ENCODE measurements at places on chromosomes 6 and 20. TPM values are rescaled to one million over a fixed set of nuclear protein-coding genes. Genes with fewer than 3 reads are reported as not detected.
A peak's percentile ranks its signal among the peaks of the same experiment; 100 is the strongest.

Gene MYCT1
- 10.9 TPM for polyA plus RNA-seq

Gene SFT2D1
- 45.8 TPM for polyA plus RNA-seq

Gene DZANK1
- polyA plus RNA-seq = 0.79 TPM

Gene JPH2
- polyA plus RNA-seq = 78.2 TPM

Gene LHFPL5
- not detected for polyA plus RNA-seq

Gene FAM162B
- 3.9 TPM for polyA plus RNA-seq

Gene CRISP1
- not detected for polyA plus RNA-seq

Gene HSPA1L
- polyA plus RNA-seq = 2.0 TPM

Gene DEFB113
- not detected for polyA plus RNA-seq

Gene RAB44
- not detected for polyA plus RNA-seq

DNA sequence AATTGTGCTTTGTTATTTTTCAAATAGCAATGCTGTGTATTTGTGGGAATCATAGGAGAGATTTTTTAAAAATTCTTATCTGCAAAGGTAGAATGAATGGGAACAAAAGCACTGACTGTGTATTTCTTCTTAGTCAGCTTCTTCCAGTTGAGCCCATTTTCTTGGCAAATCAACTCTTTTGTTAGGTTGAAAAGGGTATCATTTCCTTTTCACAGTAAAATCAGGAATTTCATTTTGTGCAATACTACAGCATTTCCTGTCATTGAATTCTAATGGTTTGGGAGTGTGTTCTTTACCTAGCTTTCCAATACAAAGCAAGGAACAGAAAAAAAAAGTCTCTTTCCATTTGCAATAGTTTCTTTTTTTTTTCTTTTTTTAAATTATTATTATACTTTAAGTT is 19.0 kb upstream of the EXOC2 start:
- no peak for DNase-seq

DNA sequence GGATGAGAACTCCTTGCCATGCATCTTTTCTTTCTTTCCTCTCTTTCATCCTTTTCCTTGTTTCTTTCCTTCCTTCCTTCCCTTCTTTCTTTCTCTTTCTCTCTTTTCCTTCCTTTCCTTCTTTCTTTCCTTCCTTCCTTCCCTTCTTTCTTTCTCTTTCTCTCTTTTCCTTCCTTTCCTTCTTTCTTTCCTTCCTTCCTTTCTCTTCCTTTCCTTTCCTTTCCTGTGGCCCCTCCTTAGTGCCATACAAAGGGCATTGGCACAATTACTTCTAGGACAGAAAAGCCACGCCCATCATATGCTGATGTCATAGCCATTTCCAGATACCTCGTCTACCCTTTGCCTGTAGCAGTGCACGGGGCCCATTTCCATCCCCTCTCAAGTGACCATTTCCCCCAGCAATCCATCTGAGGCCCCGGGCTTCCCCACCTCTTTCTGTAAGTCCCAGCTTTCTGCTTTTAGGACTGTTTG is 2.2 kb upstream of the CENPB start:
- DNase-seq = no peak

DNA sequence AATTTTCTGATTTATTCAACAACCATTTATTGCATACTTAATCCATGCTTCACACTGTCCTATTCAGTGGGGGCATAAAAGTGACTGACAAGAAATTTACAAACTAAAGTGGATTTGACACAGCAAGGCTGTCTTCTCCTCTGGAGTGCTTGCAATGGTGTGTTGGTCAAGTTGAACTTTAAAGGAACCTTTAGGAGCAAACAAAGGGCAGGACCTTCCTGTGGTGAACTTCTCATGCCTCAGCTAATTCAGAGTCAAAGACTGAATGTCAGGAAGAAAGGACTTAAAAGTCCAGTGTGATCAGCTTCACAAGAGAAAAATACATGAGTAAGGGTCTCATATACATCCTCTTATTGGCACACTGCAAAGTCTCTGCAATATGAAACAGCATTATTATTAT is 60.8 kb upstream of the TENT5A start:
- DNase-seq = no peak

DNA sequence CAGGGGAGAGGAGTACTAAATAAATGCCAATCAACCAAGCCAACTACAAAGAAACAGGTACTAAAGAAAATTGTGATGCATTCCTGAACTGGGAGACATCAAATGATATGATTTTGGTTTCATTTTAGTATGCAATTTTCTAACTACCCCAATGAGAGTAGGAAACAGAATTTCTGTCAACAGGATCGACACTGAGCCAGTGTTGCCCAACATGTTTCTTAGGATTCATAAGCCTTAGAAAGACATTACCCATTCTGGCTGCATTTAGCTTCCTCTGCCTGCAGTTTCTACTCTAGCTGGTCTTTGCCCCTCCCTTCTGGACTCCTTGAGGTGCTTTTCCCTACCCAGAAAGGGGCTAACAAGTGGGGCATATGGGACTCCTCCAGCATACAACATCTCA is 49.8 kb downstream of the KCTD20 start:
- DNase-seq = no peak

DNA sequence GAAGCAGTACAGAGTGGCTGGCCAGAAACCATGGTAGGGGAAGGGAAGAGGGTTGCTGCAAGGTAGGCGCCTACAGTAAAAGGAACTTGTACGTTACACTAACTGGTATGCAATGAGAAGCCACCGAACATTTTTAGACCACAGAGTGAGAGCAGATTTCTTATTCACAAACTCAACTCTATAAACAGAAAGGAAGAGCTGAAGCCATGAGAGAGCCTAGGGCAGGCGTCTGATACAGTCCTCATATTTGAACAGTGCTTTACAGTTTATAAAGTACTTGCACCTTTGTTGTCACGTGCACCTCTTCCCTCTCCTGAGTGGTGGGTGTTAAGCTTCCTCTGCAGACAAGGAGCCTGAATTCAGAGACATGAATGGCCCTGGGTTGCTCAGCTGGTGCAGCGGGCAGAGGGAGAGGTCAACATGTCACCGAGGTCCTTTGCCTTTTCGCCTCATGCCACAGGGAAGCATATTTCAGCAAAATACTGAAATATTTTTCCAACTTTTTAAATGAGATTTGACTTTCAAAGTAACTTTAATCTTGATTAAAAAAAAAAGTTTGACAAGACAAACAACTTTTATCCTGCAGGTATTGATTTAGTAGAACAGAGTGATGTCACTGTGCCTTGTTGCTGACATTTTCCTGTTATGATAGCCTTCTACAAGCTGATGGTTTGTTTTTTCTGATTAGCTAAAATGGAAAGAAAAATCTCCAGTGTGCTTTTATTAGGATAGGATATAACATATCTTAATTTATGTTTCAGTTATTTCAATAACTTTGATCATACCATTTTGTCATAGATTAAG is 23.8 kb downstream of the UST start:
- no peak for DNase-seq

DNA sequence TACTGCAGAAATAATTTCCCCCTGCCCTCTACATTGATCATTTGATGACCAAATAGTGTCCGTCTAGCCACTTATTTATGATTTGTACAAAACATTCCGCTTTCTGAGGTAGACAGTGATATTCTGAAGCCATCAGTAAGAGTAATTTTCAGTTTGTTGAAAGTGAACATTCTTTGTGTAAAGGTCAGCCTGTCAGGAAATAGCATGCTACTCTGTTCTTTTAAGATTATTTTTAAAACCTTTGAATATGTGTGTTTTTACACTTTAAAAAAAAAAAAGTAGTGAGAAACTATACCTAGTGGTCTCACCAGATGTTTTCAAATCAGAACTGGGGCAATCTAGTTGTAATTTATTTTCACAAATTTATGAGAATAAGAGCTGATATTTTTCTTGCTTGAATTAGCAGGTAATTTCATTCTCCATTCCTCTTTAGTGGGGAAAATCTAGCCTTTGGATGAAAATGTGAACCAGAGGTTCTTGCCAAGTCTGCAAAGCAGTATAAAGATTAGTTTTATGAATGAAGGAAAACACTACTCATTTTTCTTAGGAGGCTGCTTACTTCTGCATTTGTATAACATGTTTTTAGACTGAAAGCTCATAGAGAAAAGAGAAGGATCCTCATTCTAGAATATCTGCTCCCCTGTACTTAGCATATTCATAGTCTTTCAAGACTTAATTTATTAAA is 12.1 kb upstream of the REV3L start:
- DNase-seq = no peak

DNA sequence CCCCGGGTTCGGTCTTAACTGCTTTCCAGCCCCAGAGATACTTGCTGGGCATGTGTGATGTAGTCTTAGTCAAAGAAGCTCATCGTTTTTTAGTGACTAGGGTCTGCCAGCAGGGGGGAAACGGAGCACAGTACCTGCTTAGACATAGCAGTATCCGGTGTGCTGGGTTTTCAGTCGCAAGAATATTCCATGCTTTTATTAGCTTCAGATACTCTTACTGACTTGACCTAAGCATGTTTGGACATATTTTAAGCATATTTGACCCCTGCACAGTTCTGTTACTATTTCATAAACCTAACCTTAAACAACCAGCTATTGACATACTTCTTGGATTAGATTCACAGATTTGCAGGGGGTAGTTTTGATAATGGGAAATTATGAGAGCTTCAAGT is 3.0 kb downstream of the E2F3 start:
- DNase-seq = no peak

DNA sequence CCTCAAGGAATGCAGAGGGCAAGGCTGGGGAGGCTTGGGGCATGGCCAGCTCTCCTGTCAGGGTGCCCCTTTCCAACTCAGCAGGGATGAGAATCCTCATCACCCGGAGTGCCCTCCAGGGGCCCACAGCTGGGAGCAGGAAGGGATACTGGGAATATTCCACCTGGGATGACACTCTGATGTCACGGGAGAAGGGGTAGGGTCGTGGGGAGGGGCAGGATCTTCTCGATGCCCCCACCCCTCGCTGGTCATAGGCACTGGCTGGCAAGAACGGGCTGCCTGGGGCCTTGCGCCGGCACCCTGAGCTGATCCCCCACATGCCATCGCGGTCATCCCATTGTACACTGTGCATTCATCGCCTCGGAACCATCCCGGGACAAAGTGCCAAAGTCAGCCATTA is 10.6 kb upstream of the NXT1 start:
- DNase-seq = peak; percentile 62

DNA sequence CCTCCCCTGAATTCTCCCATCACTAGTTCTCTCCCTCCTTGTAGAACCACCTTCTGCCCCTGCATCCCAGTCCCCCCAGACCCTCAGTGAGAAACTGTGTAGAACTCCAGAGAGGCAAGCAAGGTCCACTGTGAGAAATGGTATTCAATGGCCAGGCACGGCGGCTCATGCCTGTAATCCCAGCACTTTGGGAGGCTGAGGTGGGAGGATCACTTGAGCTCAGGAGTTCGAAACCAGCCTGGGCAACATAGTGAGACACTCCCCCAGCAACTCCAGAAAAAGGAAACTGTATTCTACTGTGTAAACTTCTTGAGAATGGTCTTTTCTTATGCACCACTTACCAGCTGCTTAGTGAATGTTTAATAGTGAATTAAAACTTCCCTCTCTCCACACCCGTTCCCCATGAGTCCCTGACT is 8.2 kb upstream of the CD83 start:
- no peak for DNase-seq

DNA sequence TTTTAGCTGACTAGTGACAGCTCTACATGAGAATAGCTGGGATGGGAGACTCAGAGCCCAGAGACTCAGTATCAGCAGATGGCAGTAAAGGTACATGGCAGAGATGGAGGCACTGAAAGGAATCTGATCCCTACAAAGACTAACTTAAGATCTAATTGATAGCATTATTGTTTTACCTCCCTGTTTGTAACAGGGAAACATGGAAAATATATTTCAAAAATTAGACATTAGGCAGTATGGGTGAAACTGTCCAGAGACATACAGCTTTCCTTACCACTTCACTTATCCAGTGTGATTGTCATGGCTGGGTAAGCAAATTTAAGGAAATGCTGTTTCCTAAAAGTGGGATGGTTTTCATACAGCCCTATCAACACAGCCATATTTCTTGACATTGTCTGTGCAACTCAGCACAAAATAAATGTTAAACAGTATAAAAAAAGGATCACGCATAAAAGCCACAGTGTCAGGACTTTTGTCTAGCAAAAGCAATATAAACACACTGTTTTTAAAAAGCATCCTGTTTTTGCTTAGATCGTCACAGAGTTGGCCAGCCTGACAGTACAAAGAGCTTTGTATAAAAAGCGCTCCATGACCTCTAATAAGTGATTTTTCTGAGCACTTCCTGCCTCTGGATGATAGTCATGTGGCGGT is 376.9 kb downstream of the PHF3 start:
- no peak for DNase-seq

DNA sequence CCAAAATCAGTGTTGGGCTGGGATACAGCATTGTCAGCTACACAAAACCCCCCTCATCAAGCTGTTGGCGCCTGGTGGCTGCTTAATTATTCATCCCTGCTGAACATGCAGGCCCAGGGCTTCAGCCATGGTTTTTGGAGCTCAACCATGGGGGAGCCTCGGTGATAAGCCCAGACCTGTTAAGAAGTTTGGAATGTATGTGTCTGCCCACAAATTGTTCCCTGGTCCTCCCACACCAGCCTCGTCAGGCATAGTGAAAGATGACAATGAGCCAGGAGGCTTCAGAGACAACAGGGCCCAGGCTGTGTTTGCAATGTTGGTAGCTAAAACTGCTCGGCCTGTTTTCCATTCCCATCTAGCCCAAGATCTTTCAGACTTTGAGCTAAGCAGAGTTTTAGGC is 34.8 kb upstream of the SIRPA start:
- no peak for DNase-seq

- DNase-seq = no peak
These were observed 130.0 kb downstream of the AGPAT4 start for GRCh38 chr6:161143663-161144430.

DNA sequence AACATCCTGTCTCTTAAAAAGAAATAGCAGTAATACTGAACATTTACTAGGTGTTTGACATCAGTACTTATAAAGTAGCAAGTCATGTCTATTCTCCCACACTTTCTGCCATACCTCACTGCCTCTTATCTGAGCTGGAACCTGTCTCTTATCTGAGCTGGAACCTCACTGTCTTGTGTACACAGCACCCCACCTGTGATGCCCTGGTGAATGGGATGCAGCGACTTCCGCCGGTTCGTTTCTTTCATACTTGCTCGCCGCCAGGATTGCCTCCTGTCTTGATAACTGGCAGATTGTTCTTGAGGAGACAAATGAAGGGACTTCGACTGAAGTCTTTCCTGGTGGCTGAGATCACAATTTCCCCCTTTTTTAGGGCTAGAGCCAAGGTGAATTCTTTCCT is 2.9 kb downstream of the DSN1 start:
- DNase-seq = no peak

GRCh38 chr20:36070451-36070850 is 84.1 kb upstream of the EPB41L1 start:
- peak; percentile 48 for DNase-seq

DNA sequence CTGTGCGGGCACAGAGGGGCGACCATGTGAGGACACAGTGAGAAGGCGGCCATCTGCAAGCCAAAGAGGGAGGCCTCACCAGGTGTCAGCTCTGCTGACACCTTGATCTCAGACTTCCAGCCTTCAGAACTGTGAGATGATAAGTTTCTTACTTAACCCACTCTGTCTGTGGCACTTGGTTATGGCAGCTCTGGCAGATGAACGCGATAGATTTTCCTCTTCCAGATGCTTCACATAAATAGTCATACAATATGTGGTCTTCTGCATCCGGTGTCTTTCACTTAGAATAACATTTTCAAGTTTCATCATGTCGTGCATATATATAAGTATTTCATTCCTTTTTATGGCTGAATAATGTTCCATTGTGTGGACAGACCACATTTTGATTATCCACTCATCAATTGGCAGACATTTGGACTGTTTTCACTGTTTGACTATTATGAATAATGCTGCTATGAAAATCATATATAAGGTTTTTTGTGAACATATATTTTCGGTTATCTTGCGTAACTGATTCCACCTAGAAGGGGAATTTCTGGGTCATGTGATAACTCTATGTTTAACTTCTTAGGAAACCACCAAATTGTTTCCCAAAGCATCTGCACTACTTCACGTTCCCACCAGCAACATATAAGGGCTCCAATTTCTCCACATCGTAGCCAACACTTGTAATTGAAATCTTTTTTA is 30.2 kb downstream of the PRR18 start:
- DNase-seq = no peak

Data from right cardiac atrium (tissue), 5 donors.